H1 (cell line): ENCODE measurements at places on chromosomes 16 and 17.

DNA sequence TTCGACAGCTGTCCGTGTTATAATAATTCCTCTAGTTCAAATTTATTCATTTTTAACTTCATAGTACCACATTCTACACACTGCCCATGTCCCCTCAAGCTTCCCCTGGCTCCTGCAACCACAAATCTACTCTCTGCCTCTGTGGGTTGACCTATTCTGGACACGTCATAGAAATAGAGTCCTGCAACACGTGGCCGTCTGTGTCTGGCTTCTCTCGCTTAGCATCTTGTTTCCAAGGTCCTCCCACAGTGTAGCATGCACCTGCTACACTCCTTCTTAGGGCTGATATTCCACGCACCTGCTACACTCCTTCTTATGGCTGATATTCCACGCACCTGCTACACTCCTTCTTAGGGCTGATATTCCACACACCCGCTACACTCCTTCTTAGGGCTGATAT is 16.5 kb downstream of the SCGB1C2 start:
- no peak for DNase-seq

GRCh38 chr17:49061524-49061943 is 64.3 kb downstream of the IGF2BP1 start:
- DNase-seq = no peak

GRCh38 chr16:79869304-79870015 is 268.9 kb upstream of the MAF start:
- DNase-seq = no peak

- DNase-seq = no peak
Measured at GRCh38 chr17:56599566-56599965, 6.1 kb downstream of the NOG start.

GRCh38 chr17:44935116-44935515 is 12.5 kb downstream of the KIF18B start:
- no peak for DNase-seq

DNA sequence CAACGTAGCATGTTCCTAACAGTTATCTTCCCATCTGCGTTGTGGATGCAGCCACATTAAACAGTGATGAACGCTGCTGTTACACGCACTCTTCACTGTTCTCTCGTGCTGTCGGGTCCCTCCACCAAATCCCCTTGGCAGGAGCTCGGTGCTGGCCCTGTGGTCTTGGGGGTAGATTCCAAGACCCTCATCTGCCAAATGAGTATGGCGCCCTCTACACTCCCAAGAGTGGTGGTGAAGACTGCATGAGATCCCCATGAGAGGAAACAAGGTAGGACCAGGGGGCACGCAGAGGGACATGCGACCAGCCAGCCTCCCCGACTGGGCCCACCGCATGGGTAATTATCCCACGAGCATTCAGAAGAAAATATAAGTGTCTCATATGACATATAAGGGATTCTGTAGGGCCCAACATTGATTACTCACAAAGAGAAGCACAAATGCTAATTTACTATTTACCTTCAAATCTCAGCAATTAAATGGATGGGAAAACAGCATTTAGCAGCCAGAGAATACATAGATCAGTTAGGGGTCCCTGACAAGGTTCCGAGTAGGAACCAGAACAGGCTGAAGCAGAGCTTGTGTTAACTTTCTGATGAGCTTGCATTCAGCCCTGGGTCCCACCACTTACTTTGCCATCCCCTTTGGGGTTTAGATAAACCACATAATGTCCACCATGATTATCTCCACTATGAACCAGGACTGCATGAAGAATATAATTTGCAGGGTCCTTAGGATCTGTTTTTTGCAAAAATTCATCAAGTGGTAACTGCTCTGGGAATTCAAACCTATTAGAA is 23.8 kb downstream of the LITAFD start:
- no peak for DNase-seq

GRCh38 chr17:17144916-17145665 is 61.0 kb downstream of the PLD6 start:
- no peak for DNase-seq

DNA sequence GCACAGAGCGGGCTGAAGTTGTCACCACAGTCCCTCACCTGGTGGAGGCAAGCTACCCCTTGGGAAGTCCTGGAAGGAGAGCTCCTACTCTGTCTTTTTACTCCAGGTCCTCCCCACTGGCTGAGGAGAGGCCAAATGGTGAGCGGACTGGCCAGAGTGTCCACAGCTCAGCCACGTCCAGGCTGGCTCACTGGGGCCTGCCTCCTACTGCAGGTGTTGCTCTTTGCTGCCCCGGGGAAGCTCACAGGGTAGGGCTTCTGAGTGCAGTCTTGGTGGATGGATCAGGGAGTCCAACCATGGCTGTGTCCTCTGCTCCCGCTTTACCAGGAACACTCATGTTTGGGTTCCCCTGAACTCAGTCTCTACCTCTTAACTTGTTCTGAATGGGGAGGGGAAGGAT is 2.7 kb downstream of the B9D1 start:
- DNase-seq = no peak

GRCh38 chr16:5488581-5488980 is 391.0 kb upstream of the EEF2KMT start:
- no peak for DNase-seq

DNA sequence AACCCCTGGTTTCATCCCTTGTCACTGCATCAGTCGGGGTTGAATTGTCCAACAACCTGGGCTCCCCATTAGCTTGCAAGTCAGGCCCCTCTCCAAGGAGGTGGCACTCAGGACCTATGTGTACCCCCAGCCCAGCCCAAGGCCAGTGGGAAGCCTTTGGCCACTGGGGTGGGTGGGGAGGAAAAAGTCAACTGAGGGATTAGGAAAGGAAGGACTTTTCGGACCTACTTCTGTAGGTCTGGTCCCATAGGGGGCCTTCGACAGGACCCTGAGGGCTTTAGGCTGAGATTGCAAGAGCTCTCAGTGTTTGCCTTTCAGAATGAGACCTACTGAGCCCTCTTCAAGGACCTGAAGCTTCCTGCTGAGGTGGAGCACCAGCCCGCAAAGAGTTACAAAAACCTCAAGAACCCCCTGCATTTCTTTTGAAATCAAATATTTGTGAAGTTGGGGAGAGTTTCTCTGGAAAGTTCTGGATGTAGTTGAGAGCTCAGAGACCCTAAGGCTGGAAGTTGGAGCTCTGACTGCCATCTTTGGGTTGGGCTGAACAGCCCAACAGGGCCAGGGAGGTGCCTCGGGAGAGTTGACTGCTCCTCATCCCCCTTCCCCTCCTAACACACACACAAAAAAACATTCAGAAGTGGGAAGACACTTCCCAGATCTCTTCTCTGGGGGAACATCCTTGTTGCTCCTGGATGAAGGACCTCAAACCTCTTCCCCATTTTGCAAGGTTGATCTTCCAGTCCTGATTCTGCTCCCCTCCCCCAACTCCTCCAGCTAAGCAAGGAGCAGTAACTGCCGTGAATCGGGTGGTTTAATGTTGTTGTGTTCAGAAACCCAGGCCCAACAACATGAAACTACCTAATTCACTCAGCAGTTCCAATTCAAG is 5.8 kb upstream of the HOXB9 start:
- no peak for DNase-seq

- no peak for DNase-seq
Measured at GRCh38 chr16:57564571-57565270, 22.3 kb downstream of the ADGRG5 start.

GRCh38 chr17:43608313-43608712 is 53.4 kb downstream of the MEOX1 start:
- DNase-seq = no peak

DNA sequence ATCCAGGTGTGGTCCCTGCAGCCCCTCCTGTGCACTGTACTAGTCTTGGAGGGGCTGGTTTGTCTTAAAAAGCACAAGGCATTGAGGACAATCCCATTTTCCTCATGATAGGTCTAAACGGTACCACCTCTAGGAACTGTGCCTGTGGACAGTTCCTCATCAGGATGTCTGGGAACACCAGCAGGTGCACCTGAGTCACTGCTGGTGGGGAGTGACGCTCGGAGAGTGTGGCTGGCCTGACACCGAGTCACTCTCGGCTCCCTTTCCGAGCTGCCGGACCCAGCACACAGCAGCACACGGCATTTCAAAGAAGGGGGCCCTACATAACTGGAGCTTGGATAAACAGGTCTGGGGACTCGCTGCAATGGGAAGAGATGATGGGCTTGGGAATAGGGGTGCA is 25.6 kb downstream of the LRRC75A start:
- DNase-seq = no peak

DNA sequence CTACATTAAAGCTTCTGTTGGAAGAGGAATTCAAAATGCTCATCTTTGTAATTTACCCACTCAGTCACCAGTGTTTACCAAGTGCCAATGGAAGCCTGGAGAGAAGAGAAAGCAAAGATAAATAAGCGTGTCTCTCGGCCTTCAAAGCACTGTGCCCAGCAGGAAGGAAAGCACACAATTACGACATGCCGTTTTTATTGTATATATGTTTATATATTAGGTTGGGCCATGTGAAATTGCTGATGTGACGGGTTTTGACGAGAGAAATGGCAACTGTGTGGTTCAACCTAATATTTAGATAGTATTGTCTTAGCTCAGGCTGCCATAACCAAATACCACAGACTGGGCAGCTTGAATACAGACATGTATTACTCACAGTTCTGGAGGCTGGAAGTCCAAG is 79.3 kb upstream of the HSBP1 start:
- DNase-seq = no peak

DNA sequence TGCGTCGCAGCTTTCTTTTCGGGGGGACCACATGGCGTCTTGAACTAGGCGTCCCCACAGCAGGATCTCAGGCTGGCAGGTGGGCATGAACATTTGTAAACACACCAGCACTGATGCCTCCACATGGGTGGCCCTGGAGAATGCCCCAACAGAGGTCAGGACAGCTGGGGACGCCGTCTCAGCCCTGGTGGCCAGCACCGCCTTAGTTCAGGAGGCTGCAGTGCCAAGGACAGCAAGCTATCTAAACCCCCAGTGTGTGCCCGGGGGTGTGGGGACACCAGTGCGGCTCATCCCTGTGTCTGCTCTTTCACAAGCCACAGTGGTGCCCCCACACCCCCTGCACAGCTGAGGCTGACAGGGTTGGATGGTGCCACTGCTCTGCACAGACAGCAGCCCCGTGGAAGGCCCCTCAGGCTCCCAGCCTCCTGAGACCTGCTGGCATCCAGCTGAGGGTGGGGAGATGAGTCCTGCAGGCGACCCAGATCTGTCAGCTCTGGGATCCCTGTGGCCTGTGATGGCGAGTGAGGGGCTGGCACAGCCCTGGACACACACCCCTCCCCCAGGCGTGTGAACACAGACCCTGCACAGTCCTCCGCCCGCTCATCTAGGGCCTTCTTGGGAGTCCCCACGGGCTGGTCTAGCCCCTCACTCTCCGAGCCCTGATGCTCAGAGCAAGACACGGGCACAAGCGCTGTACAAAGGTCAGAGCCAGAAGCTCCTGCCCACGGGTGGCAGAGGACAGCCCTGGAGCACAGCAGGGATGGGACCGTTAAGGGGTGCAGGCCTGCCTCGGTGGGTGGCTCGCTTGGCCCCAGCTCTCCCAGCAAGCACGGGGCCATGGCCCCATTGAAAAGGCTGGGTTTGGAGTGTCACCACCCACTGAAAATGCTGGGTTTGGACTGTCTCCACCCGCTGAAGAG is 10.7 kb downstream of the FSCN2 start:
- DNase-seq = no peak

- DNase-seq = no peak
Measured at GRCh38 chr17:81558941-81559806, 7.0 kb upstream of the FAAP100 start.

DNA sequence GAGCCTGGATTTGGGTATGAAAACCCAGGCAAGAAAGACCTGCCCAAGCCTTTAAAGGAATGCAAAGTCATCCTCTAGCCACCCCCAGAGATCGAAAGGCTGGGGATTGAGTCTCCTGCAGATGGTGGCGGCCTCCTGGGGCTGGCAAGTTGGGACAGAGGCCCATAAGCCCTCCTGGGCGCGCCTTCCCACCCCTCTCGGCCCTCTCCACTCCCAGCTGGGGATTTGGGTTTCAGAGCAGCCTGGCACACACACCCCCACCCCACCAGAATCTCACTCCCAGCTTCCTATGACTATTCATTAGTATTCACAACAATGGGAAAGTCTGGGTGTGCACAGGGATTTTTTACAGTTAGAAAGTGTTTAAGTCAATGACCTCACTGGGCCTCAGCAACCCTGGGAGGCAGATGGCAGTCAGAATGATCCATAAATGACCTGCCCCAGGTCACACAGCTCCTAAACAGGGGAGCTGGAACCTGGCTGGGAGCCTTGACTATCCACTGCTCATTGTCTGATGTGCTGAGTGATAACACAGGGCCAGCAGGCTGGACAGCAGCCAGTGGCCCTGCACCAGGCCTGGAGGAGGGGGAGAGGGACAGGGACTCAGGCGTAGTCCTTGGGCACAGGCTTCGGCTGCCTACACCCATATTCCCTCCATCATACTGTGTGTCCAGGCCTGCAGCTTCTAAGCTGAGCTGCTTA is 12.1 kb downstream of the NHERF1 start:
- DNase-seq = no peak

DNA sequence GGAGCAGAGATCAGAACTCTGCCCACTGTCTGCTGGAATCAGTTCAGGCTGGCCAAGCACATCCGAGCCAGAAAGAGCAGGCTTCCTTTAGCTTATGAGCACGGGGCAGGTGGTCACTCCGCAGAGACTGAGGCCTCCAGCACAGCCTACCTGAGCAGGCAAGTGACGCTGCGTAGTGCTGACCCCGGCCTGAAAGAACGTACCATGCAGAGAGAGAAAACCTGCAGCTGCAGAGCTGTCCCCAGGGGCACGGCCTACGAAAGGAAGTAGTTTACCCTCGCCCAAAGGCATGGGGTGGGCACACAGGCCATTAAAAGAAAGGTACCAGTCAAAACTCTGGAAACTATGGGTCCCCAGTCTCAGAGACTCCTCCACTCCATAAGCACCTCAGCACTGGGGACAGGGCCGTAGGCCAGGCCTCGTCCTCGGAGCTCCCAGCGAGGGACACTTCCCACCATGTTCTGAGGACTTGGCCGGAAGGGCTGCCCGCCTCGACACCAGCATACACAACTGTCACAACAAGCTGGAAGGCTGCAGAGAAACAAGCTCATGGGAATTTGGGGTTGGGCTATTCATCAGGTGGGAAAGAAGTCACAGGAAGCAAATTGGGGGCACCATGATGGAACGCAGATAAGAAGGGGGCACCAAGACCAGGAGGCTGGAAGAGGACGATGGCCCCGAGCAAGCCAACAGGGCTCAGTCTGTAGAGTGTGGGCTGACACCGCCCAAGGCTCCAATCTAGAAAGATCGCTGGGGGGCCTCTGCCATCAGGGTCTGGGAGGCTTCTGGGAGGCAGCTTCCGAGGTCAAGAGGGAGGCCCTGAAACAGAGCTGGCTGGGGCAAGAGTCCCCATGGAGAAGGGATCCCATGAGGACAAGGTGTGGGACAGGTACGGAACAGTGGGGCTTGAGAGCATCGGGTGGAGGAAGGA is 21.2 kb downstream of the MEAK7 start:
- peak; percentile 31 for DNase-seq

- no peak for DNase-seq
Measured at GRCh38 chr17:73165616-73166404, 1.0 kb downstream of the SSTR2 start.
